ENCODE measurements at places on chromosomes 1 and 21.
A peak's percentile ranks its signal among the peaks of the same experiment; 100 is the strongest.

GRCh38 chr1:47865881-47866535, 131.2 kb downstream of the TRABD2B start:
- no peak for DNase-seq

DNA sequence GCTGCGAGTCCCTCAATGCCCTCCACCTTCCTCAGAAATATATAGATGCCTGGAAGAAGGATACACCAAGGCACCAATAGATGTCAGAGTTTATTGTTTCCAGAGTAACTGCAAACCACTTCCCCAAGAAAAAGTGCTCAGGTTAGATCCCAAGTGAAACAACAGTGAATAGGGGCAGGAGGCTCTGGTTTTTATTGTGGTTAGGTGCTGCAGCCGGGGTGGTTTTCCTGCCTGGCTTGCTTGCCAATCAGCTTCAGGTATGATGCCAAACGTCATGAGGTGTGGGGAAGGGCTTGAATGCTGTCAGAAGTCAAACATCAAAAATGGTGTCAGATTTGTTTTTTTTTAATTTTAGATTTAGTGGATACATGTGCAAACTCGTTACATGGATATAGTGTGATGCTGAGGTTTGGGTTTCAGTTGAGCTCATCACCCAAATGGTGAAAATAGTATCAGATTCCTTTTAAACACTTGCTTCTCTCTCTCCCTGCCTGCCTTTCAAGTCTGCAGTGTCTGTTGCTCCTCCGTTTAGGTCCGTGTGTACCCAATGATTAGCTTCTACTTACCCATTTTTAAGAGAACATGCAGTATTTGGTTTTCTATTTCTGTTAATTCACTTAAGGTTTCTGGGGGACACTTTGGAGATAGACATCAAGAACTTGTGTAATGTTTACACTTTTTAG, 1317.0 kb downstream of the MRPL39 start:
- DNase-seq, result peak; percentile 32

DNA sequence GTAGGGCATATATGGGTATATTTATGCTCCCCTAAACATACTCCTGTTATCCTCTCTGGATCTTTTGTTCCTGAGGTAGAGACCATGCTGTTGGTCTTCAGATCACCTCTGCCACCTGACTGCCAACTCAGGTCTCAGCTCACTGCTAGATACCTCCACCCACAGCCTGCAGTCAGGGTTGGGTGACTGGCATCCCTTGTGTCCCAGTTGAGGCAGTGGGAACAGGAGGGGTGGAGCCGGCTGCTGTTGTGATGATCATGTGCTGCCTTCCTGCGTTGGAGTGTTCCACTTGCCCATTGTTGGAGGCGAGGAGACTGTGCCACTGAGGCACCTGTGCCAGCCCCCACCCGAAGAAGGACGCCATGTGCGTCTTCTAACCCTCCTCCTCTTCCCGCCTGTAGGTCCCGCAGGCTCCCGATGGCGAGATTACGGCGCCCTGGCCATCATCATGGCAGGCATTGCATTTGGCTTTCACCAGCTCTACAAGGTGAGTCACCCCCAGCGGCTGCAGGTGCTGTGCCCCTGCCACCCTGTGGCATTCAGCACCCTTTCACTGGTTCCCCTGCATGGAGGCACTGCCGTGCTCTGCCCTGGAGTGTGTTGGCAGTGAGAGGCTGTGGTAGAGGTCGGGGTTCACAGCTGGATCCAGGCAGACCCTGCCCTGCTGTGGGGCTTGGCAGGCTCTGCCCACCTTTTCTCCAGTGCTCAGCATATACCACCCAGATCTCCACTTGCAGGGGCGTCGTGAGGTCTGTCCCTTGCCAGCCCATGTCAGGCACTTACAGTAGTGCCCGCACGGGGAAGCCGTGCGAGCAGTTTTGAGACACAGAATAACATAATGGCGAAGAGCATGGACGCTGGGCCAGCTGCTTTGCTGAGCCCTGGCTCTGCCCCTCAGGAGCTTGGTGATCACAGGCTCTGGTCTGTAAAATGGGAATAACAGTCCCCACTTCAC, 143.5 kb downstream of the PEX14 start:
- no peak for DNase-seq

- DNase-seq, result no peak
Observed at GRCh38 chr1:8134546-8135235, 108.6 kb upstream of the ERRFI1 start.

DNA sequence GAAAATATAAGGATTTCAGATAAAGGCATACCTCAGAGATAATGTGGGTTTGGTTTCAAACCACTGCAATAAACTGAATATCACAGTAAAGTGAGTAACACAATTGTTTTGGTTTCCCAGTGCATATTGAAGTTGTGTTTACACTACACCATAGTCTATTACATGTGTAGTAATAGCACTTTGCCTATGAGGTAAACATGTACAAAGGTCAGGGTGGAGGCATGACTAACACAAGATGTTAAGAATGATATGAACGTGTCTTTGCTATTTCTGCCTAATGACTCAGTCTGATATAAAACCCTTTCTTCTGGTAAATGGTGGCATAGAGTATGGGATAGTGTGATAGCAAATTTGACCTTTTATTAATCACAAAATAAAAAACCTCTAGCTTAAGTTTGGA, 621.5 kb upstream of the ADGRL2 start:
- DNase-seq, result no peak

GRCh38 chr1:93608187-93609109, 73.2 kb downstream of the BCAR3 start:
- peak; percentile 66 for DNase-seq

DNA sequence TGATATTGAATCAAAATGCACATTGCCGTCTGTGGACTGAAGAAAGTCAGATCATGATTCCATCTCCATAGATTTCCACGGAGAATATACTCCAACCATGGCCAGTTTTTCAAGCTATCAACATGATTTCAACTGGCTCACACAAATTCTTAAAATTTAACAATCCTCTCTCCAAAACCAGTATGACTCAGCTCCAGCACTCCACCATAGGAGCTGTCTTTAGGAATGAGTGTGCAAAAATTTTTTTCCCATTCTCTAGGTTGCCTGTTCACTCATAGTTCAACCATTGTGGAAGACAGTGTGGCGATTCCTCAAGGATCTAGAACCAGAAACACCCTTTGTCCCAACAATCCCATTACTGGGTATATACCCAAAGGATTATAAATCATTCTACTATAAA, 40.8 kb downstream of the RGL1 start:
- DNase-seq, result no peak

GRCh38 chr1:156920233-156921052, at the start of gene LRRC71:
Gene LRRC71 (plus strand): TSS chr1:156920632. CDS start chr1:156920804, 172 bp downstream.
- DNase-seq, result peak; percentile 81

DNA sequence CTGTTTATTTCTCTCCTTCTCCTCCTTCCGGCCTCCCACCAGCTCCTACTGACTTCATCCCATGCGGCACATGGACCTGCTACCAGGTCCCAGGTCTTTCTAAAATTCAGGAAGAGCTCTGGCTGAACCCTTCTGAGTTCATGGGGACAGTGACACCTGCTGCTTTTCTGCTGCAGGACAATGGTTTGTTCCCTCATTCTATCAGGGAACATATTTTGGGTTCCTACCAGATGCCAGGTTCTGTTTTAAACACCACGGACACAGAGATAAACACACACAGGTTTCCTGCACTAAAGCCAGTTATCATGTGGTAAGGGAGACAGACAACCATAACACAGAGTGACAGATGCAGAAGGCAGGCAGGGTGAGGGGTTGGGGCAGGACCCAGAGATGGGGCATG, 114.0 kb upstream of the RAB4A start:
- no peak for DNase-seq

- no peak for DNase-seq
Observed at GRCh38 chr1:242454262-242455051, 70.0 kb downstream of the PLD5 start.

DNA sequence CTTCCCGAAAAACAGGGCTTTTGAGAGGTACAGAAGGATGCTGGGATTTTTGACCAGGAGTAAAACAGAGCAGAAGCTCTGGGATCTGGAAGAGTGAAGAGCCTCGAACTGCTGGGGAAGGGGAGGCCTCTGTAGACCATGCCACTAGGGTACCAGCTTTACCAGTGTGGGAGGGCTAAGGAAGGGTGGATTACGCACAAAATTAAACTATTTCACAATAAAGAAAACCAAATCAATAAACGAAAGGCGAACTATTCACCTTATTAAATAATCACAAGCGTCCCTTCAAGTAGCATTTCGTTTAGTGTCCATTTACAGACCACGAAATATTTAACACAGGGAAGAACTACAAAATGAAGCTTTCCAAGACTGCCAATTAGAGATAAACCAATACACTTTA, 723 bp downstream of the CZIB start:
- DNase-seq, result no peak

- no peak for DNase-seq
Observed at GRCh38 chr1:217781056-217781455, 149.9 kb downstream of the SPATA17 start.

DNA sequence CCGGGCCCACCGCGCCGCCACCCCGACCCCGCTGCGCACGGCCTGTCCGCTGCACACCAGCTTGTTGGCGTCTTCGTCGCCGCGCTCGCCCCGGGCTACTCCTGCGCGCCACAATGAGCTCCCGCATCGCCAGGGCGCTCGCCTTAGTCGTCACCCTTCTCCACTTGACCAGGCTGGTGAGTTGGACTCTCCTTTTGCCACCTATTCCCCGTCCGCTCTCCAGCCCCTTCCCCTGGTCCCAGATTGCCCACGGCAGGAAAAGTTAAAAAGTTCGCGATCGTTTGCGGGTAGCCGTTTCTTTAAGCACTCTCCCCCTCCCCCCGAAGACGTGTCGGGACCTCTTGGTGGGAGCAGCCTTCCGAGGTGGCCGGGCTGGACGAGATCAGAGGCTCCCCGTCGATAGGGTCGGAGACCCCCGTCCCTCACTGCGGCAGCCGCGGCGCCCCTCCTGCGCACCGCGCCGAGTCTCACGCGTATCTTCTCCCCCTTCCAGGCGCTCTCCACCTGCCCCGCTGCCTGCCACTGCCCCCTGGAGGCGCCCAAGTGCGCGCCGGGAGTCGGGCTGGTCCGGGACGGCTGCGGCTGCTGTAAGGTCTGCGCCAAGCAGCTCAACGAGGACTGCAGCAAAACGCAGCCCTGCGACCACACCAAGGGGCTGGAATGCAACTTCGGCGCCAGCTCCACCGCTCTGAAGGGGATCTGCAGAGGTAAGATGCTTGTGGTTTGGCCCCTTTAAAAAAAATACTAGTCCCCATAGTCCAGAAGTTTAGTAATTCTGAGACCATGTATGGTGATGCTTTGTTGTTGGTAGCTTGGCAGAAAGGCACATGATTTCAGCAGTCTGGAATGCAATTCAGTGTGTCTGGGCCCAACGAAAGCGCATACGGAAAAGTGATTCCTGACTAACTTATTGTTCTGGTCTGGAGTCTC, 576 bp downstream of the CCN1 start:
- peak; percentile 65 for DNase-seq

DNA sequence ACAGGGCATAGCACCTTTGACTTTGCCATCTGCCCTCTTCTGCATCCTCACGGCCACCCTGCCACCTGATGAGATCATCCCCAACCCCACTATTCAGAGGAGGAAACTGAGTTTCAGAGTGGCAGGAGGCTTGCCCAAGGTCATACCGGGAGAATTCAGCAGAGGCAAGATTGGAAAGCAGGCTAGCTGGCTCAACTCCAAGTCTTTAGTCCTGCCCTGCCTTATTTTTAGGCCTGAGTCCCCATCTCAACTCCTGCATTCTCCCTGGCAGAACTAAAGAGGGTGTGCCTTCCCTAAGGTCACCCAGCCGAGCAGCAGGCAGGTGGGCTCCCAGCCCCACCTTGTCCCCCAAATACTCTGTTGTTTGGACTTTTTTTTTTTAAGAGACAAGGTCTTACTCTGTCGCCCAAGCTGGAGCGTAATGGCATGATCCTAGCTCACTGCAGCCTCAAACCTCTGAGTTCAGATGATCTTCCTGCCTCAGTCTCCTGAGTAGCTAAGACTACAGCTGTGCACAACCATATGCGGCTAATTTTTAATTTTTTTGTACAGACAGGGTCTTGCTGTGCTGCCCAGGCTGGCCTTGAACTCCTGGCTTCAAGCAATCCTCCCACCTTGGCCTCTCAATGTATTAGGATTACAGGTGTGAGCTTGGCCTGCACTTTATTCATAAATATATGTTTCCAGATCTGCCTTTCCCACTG, 13.8 kb upstream of the FGR start:
- no peak for DNase-seq

GRCh38 chr1:153515504-153516394, 20.0 kb downstream of the S100A6 start:
- no peak for DNase-seq

DNA sequence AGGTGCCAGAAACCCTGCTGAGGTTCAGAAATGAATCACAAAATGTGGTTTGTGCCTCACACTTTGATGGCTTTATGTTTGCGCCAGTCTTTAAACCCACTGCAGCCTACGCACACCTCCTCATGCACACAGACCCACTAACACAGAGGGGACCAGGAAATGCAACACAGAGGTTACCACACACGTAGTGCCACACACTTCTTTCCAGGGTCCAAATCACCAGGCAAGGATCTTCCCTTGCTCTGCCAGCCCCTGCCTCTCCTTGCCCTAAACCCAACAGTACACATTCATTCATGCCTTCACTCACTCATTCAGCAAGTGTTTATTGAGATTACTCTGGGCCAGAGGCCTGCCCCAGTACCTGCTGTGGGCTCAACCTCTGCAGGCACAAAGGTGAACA, 17.5 kb downstream of the MAB21L3 start:
- peak; percentile 64 for DNase-seq

GRCh38 chr1:193706766-193707165, 520.4 kb upstream of the B3GALT2 start:
- no peak for DNase-seq

GRCh38 chr1:166971252-166971651, 4.1 kb downstream of the ILDR2 start:
- no peak for DNase-seq

DNA sequence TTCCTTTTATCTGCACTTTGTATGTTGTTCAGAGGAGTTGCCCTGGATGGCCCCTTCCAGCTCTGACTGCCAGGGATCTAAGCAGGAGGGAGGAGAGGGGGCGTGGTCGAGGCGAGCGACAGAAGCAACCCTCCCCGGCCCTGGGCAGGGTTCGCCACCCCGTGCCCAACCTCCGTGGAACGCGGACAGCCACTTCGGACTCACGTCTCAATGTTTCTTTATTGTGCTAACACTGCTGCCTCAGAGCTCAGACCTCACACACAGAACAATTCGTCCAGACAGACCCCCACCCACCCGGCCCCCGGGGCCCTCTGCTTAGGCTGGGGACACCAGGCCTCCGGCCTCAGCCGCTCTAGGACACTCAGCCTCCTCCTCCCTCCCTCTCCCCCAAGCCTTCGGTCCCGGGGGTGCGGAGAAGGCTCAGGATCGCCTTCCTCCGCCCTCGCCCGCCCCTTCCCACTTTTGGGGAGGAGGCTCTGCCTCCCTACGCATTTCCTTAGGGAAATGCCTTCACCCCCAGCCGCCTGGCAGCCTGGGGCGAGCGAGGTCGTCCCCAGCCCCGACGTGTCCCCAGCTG, 8.3 kb downstream of the VSIG8 start:
- DNase-seq, result no peak

DNA sequence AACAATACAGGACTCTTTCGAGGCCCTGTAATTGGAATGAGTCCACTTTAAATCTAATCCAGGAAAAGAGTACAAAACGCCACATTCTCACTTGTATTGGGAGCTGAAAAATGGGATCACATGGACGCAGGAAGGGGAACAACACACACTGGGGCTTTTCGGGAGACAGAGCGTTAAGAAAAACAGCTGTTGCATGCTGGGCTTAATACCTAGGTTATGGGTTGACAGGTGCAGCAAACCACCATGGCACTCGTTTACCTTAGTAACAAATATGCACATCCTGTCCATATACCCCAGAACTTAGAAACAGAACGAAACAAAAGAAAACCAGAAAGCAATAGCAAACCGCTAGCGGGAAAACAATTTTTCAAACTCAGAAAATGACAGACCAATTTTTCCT, 1532.7 kb upstream of the TPTE start:
- no peak for DNase-seq

- DNase-seq, result no peak
Observed at GRCh38 chr1:233097546-233097945, 147.1 kb downstream of the NTPCR start.
